ENCODE measurements at places on chromosomes 5 and 9.

GRCh38 chr5:178216088-178216534, 11.8 kb downstream of the HNRNPAB start:
- DNase-seq: no peak

DNA sequence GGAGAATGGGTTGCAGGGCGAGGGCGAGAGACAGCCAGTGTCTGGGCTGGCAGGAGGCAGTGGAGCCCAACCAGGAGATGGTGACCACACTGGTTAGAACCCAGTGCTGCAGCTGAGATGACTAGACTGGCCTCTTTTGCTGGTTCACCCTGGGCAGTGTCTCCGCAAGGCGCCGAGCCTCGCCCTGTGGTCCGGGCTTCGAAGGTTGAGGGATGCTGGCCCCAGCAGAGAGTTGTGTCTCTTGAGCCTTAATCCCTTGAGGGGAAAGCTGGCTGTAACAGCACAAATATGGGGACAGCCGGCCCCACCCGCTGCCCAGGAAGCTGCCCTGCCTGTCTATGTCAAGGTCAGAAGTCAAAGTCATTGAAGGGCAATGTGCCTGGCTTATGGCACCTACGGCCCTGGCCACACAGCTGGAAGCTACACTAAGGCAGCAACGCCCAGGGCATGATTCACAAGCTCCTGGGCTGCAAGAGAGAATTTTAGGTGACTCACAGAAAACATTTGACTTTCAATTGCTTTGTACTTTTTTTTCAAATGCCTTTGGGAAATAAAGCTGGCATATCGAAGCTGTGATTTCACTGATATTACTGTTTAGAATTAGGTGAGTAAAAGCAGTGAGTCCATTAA, 33.3 kb downstream of the NKX2-5 start:
- DNase-seq: no peak

GRCh38 chr5:131536850-131537448, 98.1 kb downstream of the RAPGEF6 start:
- DNase-seq: no peak

GRCh38 chr5:117326997-117327396, 752.4 kb upstream of the SEMA6A start:
- no peak for DNase-seq

GRCh38 chr5:75584641-75585040, 26.6 kb upstream of the ANKDD1B start:
- DNase-seq: no peak

GRCh38 chr5:77599679-77600078, 38.8 kb downstream of the OTP start:
- DNase-seq: no peak

- DNase-seq: no peak
Observed at GRCh38 chr9:23582836-23583235, 243.2 kb downstream of the ELAVL2 start.

DNA sequence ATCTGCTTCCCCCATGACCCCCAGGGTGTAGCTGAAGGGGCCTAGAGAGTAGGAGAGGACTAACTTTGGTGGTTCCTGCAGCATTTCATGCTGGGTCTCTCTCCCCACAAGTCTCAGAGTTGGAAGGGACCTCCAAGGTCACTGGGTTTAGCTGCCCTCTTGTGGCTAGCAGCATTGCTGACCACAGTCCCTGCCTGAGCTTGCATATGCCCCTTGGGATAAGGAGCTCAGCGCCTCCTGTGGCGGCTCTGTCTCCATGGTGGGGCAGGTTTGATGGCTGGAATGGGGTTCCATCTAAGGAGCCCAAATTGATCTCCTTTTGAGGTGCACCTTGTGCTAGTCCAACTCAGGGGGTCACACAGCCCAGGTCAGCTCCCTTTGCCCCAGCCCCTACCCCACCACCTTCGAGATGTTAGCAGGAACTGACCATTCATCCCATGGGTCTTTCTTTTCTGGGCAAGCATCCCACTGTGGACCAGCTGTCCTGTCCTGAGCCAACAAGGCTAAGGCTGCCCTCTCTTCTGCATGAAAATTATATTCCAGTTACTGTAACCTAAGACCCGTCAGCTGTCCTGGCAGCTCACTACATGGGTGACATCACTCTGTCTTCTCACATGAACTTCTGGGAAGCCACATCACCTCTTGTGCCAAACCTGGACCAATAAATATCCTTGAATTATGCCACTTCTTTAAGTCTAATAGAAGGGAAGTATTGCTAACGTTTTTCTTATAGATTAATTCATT, 196.2 kb downstream of the HSPA4 start:
- DNase-seq: no peak

GRCh38 chr5:141758310-141758998, 76.4 kb upstream of the ARAP3 start:
- DNase-seq: no peak

GRCh38 chr5:61332358-61332749, 296 bp downstream of the ZSWIM6 start:
- DNase-seq: no peak

GRCh38 chr5:125536095-125536494, 789.7 kb upstream of the ZNF608 start:
- no peak for DNase-seq

DNA sequence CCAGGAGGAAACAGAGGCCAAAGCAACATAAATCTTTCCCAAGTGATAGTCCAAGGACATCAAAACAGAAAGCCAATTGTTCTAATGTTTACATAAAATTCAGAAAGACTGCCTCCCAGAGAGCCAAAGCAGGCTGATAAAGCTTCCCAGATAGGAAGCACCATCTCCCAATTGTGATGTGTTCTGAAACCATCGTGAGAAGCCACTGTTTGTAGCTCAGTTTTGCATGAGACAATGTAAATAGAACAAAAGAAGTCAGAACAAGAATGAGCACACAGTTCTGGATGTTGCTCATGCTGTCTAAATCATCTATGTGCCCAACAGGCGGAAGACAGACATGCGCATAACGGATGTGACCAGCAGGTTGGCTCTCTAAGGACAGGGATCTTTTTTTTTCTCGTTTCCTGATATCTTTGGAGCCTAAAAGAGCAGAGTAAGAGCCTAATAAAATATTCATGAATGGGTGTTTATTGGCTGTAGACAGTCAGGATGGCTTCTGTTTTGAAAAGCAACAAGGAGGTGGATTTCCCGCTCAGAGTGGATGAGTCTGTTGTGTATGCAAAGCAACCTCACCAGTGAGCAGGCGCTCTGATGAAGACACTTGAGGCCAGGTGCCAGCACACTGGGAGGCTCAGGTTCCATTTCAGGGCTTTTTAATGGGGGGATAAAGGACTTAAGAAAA, 113.6 kb downstream of the GNA14 start:
- no peak for DNase-seq

DNA sequence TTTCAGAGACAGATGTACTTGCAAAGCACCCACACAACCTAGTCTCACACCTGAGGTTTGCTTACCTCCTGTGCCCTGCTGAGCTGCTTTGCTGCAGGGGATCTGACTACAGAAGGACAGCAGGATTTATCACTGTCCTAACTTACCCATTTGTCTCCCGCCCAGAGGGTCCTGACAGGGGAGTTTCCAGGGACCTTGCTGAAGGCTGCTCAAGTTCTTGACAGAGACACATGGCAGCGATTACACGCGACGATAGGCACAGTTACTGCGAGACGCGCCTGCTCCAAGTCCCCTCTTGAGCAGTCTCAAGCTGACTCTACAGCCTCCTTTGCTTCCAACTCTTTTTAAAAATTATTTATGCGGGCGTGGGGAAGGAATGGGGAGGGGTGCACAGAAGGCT, 24.6 kb upstream of the GALNT10 start:
- no peak for DNase-seq

- no peak for DNase-seq
Observed at GRCh38 chr5:3309538-3309937, 286.1 kb upstream of the IRX1 start.

DNA sequence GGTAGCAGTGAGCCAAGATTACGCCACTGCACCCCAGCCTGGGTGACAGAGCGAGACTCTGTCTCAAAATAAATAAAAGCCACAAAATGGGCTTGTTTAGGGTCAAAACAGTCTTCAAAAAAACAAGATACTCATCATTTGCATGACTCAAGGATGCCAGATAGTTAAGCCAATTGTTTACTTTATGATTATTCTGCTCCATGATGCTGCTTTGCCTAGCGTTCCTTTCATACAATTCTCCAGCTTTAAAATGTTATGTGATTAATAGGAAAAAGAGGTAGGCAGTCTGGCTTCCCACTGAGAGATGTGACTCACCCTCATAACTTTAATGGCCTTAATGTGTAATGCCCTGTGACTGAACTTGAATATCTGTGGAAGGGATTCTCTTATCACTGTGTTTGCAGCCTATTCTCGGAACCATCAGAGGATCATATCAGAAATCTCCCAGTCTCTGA, 364.6 kb upstream of the TRPC7 start:
- DNase-seq: no peak

DNA sequence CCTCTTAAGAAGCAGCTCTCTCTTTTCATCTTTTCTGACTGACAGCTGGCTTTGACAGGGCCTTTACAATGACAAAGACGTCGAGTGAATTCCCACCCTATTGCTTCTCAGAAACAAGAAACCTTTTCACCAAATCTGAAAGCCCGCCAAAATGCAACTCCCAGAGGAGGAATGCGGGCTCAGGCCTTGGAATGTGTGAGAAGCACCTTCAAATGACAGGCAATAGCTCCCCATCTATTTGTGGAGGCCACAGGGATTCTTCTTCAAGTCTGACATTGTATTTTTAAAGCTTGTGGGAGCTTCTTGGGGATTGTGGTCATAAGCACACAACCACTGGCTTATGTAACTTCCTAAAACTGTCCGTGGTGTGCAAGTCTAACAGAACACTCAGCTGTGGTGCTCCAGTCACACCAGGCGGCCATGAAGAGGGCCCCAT, 72.7 kb downstream of the DPYSL3 start:
- no peak for DNase-seq

DNA sequence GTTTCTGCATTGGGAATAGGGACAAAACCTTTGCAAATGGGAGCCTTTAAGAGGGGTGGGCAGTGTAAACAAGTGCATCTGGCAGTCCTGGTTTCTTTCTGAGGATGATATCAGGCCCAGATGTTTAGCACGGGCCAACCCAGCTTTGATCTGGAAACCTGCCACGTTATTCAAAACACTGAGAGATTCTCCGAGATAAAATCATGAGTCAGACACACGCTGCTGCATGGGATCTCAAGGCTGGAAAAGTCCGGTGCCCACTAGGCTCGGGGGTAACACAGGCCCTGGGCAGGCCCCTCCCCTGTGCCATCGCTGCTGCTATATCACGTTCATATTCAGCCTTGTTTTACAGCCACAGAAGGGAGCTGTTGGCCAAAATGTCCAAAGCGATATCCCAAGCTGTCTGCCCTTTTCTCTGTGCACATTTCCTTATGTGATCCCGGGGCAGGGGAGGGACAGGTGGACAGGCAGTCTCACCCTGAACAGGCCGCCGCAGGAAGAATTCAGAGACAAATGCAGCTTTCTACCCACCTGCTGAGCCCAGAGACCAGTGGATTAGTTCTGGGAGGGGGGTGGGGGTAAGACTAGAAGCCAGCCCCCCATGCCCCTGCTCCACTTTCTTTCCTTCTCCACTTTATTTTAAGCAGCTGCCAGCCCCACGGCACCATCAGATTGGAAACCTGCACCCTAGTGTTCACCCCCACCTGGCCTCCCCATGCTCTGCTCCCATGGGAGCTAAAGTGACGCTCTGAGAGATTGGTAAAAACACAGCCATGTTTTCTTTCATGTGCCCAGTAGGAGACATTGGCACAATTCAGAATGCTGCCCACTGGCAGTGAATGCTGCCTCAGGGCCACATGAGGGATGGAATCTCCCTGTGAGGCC, 63.1 kb downstream of the TMOD1 start:
- no peak for DNase-seq

- DNase-seq: no peak
Observed at GRCh38 chr5:123207852-123208251, 118.8 kb downstream of the PRDM6 start.

GRCh38 chr9:3751125-3751758, 225.4 kb upstream of the RFX3 start:
- DNase-seq: no peak

GRCh38 chr5:103891151-103891550, 328.6 kb upstream of the NUDT12 start:
- DNase-seq: no peak

GRCh38 chr5:93904917-93905316, 163.5 kb upstream of the POU5F2 start:
- no peak for DNase-seq

GRCh38 chr9:36025746-36026145, 11.0 kb upstream of the RECK start:
- no peak for DNase-seq

DNA sequence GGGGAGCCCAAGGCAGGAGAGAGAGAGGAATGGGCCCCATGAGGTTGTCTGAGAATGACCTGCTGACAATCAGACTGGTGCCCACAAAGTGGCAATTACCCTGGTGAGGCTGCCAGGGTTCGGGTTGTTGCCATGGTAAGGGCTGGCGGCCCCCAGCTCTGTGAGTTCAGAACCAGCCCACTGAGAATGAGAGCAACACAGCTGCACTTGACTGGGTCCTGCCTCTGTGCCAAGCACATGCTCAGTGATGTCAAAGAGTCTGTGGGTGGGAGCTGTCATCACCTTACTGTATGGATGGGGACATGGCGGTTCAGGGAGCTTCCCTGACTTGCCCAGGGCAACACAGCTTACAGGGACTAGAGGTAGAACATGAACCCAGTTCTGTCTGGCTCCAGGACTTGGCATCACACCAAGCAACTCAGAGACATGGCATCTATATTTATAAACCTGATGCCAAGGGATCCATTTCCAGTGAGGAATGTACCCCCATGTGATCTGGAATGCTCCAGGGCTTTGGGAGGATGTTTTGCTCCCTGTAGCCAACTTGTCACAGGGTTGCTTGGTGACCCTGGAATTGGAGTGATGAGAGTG, 38.2 kb upstream of the TEX48 start:
- no peak for DNase-seq

- DNase-seq: no peak
Observed at GRCh38 chr5:159786901-159787691, 129.2 kb upstream of the ADRA1B start.

- no peak for DNase-seq
Observed at GRCh38 chr9:124302921-124303320, 45.2 kb downstream of the NEK6 start.

DNA sequence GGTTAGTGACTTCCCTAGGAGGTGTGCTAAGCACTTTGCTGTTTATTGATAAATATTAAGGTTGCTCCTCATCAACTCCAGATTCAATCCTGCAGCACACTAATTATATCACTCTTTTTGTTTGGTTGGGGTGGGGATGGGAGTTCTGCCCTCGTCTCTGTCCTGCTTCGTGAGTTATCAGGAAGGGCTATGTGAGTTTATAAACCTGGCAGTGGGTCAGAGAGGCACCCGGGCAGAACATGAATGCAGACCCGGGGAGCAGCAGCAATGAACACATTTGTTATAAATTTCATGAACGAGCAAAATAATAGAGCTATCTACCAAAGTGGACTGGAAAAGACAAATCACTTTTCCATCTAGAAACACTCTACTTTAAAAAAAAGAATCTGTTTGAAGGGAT, 125.5 kb upstream of the WWC1 start:
- no peak for DNase-seq

GRCh38 chr9:99827244-99827643, 5.6 kb downstream of the NR4A3 start:
- no peak for DNase-seq

DNA sequence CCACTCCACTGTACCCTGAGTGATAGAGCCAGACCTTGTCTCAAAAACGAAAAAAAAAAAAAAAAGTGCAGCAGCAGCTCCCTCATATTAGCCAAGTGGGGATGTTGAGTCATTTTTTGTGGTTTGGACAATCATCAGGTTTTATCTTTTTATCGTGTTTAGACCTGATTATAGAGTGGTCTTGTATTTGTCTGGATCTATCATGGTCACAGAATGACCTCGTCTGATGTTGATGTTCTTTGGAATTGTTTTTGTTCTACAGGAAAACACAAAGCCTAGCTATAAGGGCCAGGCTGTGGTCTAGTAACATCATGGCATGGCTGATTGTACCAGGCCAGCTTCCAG, 1.6 kb upstream of the FBXW11 start:
- DNase-seq: no peak

Data from GM18507 (cell line).